ENCODE measurements at places on chromosomes 3 and 15.

DNA sequence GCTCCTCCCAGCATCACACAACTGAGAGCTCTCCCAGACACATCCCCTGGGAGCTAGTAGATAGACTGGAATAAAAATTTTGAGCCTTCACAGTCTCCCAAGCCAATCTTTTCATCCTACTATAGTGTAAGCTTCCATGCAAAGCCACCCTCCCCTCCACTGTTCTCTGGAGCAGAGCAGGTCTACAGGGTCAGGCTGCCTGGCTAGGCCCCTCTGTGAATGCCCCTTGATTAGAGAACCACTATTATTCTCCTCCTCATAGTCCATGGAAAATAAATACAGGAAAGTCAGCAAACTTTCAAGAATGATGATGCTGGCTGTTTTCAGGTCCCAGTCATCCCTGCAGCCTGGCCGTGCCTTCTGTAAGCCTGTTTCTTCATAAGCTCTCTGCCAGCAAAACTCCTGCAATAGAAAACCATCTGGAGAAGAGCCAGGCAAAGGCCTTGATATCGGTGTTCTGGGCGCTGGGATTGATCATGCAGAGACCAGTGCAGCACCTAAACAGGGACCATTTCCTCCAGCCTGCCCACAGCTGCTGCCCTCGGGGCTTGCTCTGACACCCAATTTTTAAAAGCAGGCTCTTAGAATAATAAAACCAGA lies 51.7 kb downstream of the CRYGS start:
- no peak for DNase-seq

DNA sequence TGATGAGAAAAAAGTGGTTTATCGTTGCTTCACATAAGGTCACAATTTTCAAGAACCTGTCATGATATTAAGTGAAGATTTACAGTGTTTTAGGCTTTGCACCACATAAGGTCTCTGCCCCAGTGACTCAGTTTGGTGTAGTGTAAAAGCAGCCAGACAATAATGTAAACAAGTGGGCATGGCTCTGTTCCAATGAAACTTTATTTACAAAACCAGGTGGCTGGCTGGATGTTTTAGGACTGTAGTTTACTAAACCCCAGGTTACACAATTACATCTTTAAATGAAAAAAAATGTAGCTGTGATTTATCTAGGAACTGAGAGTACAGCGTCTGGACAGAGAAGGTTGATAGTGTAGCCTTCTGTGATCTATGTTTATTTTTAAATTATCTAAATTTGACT lies 9.7 kb upstream of the FBXL22 start:
- DNase-seq = no peak

- DNase-seq = no peak
These were observed 937.2 kb downstream of the FHIT start for GRCh38 chr3:60313951-60314461.

- DNase-seq = peak; percentile 16
These were observed 73.7 kb downstream of the TM2D3 start for GRCh38 chr15:101578443-101578894.

- DNase-seq = peak; percentile 92
These were observed 933 bp upstream of the APEH start for GRCh38 chr3:49673121-49673714.

- DNase-seq = no peak
These were observed 61.7 kb upstream of the AKAP13 start for GRCh38 chr15:85318732-85319076.

- no peak for DNase-seq
These were observed 40.6 kb downstream of the CHDH start for GRCh38 chr3:53805463-53806159.

- DNase-seq = no peak
These were observed 114.3 kb downstream of the NSUN3 start for GRCh38 chr3:94176988-94177745.

GRCh38 chr3:156497326-156497725 lies 57.6 kb downstream of the SSR3 start:
- no peak for DNase-seq

GRCh38 chr3:174120997-174121396 lies 723.5 kb downstream of the NLGN1 start:
- no peak for DNase-seq
